ENCODE measurements at places on chromosomes 13 and 19.

GRCh38 chr19:33953592-33953991, 156.9 kb downstream of the KCTD15 start:
- H3K4me1 ChIP-seq = no peaks in the 10 kb centered on the region
- DNase-seq = no peak
- no peak overlapping the region for H3K4me3 ChIP-seq
- H3K27ac ChIP-seq = no peak overlapping the region
- H3K27me3 ChIP-seq = no peaks in the 10 kb centered on the region
- H3K36me3 ChIP-seq = no peaks in the 10 kb centered on the region

DNA sequence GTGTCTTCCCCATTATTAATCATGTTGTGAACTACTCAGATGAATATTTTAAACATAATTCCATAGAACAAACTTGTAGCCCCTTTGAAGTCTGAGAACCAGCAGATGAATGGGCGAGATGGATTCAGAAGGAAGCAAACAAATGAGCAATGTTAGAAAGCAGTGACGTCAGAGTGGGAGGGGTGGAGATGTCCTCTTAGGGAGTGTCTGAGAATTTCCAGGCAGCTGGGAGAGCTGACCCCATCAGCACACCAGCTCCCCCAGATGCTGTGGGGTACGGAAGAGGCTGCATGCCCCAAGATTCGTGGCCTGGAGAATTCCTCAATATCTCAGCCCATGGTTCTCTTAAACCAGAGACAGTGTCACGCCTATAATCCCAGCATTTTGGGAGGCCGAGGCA, 68.6 kb downstream of the DPF1 start:
- H3K4me1 ChIP-seq = no peaks in the 10 kb centered on the region
- no peak overlapping the region for H3K4me3 ChIP-seq
- no peak for DNase-seq
- no peak overlapping the region for H3K27ac ChIP-seq
- no peaks in the 10 kb centered on the region for H3K27me3 ChIP-seq

DNA sequence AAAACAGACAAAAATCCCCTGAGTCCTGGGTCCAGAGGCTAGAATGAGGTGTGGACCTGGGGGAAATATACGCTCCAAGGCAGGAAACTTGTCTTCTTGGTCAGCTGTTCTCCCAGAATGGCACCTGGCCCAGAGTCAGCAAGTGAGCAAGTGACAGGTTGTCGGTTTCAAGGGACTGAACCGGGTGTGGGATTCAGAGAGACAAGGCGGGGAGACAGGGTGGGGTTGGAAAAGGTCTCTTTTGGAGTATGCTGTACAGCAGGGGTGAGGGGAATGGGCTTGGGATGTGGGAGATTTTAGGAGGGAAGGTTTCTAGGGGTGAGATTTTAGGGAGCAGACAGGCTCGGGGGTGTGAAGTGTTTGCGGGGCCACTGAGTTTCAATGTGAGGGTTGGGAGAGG, 83.3 kb downstream of the RYR1 start:
- H3K27ac ChIP-seq = no peak overlapping the region
- peaks cover 6% of the 10 kb centered on the region for H3K4me1 ChIP-seq
- no peak overlapping the region for H3K4me3 ChIP-seq
- no peaks in the 10 kb centered on the region for H3K27me3 ChIP-seq
- H3K36me3 ChIP-seq = no peaks in the 10 kb centered on the region
- no peak for DNase-seq

DNA sequence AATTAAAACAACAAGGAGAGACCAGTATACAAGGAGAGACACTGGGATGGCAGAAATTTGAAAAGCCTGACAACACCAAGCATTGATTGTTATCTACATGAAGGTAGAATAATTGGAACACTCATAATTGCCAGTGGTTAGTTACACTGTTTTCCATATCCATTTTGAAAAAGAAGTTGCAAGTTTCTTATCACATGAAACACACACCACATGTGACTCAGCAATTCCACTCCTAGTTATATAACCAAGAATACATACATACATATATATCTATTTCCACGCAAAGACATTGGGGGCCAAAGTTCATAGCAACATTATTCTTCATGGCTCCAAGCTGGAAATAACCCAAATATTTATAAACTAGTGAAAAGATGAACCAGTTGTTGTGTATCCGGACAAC, 15.2 kb upstream of the PABPC3 start:
- no peak for DNase-seq
- H3K36me3 ChIP-seq = no peaks in the 10 kb centered on the region
- peaks cover 11% of the 10 kb centered on the region for H3K4me1 ChIP-seq
- H3K4me3 ChIP-seq = no peak overlapping the region
- H3K27ac ChIP-seq = no peak overlapping the region

- no peaks in the 10 kb centered on the region for H3K4me1 ChIP-seq
- H3K36me3 ChIP-seq = no peaks in the 10 kb centered on the region
- H3K27me3 ChIP-seq = no peaks in the 10 kb centered on the region
Observed at GRCh38 chr13:22055259-22055658, 384.4 kb downstream of the FGF9 start.

GRCh38 chr19:55270172-55270942, 9.6 kb downstream of the HSPBP1 start:
- H3K4me3 ChIP-seq = no peak overlapping the region
- H3K27ac ChIP-seq = no peak overlapping the region
- H3K36me3 ChIP-seq = peaks cover 15% of the 10 kb centered on the region
- peaks cover 5% of the 10 kb centered on the region for H3K4me1 ChIP-seq

DNA sequence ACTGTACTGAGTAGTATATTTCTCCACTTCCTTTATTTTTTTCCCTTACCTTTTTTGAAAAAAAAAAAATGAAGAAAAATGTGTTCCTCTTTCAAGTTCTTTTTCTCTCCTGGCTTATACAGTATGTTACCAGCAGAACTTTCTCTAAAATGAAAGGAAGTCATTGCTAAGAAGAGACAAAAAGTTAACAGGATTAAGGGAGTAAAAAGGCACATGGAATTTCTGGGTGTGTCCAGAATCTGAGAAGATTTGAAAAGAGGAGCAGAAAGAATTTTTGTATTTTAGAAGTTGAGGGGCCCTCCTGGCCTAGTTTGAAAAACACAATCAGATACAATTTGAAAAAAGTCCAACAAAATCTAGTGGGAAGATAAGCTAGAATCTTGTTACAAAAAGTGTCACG, 21.0 kb upstream of the TRIM13 start:
- H3K4me1 ChIP-seq = no peaks in the 10 kb centered on the region
- no peaks in the 10 kb centered on the region for H3K36me3 ChIP-seq

- H3K27me3 ChIP-seq = peaks cover 59% of the 10 kb centered on the region
- H3K4me3 ChIP-seq = no peak overlapping the region
- no peak for DNase-seq
- H3K36me3 ChIP-seq = no peaks in the 10 kb centered on the region
- H3K4me1 ChIP-seq = peaks cover 4% of the 10 kb centered on the region
Observed at GRCh38 chr19:51654783-51655182, 8.2 kb upstream of the SIGLEC14 start.

GRCh38 chr13:49667773-49668172, 23.5 kb downstream of the EBPL start:
- H3K4me1 ChIP-seq = peaks cover 32% of the 10 kb centered on the region
- H3K36me3 ChIP-seq = peaks cover 27% of the 10 kb centered on the region
- H3K27me3 ChIP-seq = no peaks in the 10 kb centered on the region
- no peak for DNase-seq

DNA sequence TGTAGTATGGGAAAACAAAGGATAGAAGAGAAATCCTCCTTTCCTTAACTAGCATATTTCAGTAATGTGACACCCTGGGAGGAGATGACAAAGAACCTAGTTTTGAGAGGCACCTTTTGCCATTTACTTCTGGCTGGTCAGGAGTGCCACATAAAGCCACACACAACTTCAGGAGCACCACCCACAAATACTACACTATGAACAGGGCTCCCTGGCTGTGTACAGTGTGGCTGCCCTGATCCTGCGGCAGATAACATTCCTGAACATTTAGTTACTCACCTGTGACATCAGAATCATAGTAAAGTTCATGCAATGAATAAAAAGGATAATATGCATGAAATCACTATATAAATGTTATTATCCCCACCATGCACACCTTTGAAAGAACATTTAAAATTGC, 17.4 kb upstream of the IRS2 start:
- no peak overlapping the region for H3K4me3 ChIP-seq
- no peak overlapping the region for H3K27ac ChIP-seq
- H3K36me3 ChIP-seq = no peaks in the 10 kb centered on the region

Measured in neural crest cell (in vitro differentiated cells).